ENCODE measurements at places on chromosomes 3 and 15. TPM values are rescaled to one million over a fixed set of nuclear protein-coding genes. Genes with fewer than 3 reads are reported as not detected.

- DNase-seq, result peak; percentile 47
These were observed 17.3 kb downstream of the PXK start for GRCh38 chr3:58349792-58350626.

- DNase-seq, result no peak
These were observed 114.6 kb downstream of the AQP9 start for GRCh38 chr15:58252586-58253323.

DNA sequence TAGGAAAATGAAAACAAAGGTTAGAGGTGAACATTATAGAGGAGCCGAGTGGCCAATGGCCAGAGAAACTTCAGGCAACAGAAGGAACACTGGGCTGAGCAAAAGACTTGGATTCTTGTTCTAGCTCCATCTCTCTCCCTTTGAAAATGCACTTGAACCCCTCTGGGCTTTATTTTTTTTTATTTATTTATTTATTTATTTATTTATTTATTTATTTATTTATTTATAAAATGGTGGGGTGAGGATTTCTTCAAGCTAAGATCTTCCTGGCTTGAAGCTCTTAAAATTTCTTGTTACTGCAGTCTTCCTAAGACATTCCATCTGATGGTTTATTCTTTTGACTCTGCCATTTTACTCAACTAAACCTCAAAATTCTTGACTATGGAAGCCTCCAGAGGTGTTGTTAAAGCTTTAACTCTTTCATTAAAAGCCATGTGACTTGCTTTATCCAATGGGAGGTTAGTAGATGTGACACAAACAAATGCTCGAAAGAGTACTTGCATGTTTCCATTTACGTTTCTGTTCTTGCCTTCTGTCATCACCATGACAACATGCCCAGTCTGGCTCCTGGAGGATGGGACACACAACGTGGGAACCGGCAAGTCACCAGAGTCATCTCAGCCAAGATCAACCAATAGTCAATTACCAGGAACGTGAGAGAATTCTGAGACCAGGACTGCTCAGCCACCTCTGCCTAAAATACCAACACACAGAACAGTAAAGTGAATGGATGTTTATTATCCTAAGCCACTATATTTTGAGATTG is 325.2 kb upstream of the CTNNB1 start:
- DNase-seq, result no peak

DNA sequence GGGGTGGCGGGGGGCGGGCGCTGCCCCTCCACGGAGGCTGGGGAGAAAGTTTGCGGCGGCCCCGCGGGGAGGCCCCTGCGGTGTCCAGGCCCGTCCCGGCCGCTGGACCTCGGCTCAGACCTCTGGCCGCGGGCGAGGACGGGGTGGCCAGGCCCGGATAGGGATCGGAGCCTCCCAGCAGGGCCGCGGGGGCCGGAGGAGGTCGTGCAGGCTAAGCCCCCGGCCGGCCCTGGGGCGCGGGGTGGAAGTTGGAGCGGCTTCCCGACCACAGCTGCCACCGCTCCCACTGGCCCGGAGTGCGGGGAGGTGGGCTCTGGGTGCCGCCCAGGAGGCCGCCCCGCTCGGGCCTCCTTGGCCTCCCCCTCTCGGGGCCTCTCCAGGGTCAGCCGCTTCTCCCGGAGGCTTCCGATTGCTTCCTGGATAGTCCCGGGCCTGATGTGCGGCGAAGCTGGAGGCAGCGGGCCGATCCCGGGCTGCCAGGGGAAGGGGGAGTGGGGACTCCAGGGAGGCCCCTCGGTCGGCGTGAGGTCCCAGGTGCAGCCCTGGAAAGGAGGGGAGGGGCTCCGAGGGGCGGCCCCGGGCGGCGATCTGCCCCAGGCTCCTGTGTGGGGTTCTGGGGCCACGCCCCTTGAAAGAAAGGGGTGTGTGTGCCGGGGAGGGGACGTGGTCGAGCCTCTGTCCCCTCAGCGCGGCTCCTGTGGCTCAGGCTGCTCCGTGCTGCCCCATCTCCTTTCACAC is 907 bp downstream of the PLXNA1 start:
- DNase-seq, result peak; percentile 62

DNA sequence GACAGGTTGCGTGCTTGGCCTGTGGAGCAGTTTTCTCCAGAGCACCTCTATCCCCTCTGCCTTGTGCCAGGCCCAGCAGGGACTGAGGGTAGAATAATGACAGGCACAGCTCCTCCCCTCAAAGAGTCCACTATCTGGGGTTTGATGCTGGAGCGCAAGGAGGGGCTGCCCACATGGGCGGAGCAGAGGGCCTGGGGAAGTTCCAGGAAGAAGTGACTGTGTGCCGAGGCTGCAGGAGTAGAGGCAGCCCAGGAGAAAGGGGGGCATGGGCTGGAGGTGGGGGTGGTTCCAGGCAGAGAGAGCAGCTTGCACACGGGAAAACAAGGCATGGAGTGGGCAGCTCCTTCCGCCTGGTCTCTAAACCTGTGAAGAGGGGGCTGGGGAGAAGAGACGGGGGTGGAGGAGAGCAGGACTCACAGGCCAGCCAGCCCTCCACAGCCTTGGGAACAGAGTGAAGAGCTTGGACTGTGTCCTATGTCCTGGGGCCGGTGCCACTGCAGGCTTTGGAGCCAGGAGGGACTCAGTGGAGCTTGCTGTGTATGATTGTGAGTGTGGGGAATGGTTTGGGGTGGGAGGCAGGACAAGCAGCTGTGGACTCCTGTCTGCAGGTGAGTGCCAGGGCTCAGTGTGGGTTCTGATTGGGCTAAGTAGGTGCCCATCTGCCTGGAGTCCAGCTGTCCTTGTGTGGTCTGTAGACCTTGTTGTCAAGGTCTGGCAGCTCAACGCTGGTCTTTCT is 48.1 kb downstream of the APBA2 start:
- no peak for DNase-seq

Gene TTLL13
- total RNA-seq, result 0.34 TPM

Gene RAD51
- 1.3 TPM for total RNA-seq

Measured in lung (tissue), 17 donors.